ENCODE measurements at places on chromosomes 5 and 9.

DNA sequence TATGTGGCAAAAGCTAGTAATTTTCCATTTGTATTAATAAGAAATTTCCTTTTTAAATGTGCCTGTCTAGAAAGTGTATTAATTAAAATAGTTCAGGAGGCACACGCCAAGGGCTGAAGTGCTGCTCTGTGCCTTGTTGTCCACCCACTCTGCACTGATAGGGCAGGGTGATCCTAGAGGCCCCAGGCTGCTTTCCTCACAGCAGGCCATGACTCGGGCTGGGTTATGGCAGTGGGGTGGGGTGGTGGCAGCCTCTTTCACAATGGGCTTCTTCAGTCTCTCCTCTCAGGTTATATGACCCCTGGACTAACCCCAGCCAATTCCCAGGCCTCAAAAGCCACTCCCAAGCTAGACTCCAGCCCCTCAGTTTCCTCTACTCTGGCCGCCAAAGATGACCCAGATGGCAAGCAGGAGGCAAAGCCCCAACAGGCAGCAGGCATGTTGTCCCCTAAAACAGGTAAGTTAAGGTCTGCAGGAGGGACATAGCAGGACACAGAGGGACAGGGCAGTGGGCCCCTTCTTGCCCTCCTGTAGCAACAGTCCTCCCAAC lies 19.5 kb downstream of the CD74 start:
- DNase-seq, result no peak

- DNase-seq, result no peak
Observed at GRCh38 chr5:170629566-170630175, 125.9 kb downstream of the KCNIP1 start.

DNA sequence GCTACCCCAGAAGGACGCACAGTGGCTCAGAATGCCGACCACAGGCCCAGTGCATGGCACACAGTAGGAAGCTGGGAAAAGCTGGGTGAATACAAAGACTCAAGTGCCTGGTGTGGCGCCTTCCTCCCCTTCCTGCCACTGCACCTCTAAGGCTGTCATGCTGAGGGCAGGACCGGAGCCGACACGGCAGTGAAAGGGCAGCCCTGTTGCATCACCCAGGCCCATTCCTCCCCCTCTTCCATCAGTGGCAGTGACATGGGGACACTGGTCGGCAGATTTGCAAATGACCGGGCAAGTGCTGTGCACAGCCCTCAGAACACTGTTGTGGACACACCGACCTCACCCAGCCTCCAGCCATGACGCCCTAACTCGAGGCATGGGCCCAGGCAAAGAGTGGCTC lies 84.0 kb downstream of the STK10 start:
- DNase-seq, result peak; percentile 23

DNA sequence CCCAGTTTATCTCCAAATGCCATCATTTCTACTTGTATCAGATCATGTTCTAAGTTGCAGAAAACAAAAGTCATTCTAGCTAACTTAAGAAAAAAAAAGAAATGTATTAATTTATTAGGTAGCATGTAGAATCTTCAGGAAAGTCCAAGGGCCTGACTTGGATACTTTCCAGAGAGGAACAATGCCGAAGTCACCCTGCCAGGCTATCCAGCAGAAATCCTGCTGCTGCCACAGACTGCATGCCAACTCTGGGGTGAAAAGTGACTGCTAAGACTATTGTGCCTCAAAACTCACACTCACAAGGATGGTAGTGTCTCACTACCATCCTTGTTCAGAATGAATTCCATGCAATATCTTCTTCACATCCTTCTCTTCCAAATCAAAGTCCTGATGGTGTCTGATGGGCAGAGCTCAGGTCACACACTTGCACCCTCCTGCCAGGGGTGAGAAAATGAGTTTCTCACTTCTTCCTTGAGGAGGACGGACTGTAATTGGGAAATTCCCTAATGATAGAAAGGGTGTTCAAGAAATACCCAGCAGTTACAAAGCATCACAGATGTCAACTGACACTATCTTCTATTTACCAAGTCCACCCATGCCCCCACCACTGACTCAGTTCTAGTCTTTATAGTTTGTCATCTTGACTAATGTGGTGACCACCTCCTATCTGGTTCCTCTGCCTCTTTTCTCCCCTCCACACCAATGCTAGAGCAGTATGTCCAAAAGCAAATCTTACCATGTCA lies 279.4 kb downstream of the CWC27 start:
- no peak for DNase-seq

GRCh38 chr5:141250576-141250975 lies 5.4 kb downstream of the PCDHB15 start:
- DNase-seq, result no peak

Data from EH (cell line).